Activated CD4-positive, alpha-beta T cell treated with anti-CD3 and anti-CD28 coated beads, Interleukin-2, amount 50 U/mL, for 1 hour (primary cell): ENCODE measurements at places on chromosomes 11 and 22.

DNA sequence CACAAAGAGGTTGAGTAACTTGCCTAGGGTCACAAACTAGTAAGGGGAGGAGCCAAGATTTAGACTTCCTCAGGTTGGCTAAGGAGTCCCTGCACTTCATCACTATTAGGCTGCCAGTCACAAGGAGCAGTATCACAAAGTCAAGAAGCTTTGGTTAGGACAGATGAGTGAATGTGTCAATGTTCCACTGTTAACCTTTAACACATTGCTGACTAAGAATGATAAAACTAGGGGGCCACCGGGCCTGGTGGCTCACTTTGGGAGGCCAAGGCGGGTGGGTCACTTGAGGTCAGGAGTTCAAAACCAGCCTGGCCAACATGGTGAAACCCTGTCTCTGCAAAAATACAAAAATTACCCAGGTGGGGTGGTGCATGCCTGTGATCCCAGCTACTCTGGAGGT, 32.0 kb downstream of the TMEM123 start:
- DNase-seq = no peak

GRCh38 chr22:28788601-28789000, 11.8 kb downstream of the XBP1 start:
- no peak for DNase-seq

DNA sequence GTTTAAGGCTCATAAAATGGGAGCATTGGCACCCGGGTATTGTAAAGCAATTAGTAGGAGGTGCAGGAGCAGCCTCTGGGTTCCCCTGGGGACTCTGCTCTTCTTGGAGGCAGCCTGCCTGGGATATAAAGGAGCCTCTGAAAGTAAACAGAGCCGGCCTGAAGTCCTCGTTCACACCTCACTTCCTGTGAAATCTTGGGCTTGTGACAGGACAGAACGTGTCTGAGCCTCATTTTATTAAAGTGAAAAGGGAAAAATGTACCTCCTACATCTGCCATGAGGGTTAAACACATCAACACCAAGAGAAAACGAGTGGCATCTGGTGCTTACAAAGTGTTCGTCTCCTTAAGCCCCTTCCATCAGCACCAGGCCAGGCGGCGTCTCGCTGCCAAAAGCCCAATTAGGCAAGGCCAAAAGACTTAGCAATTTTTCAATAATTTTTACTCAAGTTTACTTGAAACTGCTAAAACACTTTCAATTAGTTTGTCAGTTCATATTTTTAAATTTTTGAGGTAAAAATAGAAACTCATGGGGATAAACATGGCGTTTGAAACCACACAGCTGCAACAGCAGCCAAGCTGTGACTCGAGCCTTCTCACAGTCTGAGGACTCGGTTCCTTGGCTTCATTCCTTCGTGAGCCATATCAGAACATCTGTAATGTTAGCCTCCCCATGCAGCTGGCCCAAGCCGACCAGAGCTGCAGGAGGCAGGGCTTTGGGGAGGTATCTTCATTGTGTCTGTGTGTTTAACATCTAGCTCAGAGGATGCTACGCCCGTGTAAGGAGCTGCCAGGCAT, 33.6 kb downstream of the MAP6 start:
- no peak for DNase-seq

GRCh38 chr22:39280250-39280649, 35.5 kb upstream of the PDGFB start:
- no peak for DNase-seq

DNA sequence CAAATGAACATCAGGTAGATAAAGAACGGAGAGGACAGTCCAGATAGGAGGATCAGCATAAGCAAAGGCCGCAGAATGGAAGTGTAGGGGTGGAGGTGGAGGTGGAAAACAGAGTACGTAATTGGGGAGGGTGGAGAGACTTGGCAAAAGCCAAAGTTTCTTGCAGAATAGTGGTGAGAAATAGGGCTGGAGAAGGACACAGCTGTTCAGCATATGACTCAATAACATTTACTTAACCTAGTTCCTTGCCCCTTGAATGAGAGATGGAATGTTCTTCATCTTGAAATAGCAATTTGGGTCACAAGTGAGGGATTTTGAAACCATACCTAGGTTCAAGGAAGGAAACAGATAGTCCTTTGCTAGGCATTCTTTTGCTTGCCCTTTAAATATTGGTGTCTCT, 235.9 kb upstream of the ARHGAP20 start:
- no peak for DNase-seq

GRCh38 chr22:47114813-47115517, 352.5 kb downstream of the TBC1D22A start:
- DNase-seq = no peak

DNA sequence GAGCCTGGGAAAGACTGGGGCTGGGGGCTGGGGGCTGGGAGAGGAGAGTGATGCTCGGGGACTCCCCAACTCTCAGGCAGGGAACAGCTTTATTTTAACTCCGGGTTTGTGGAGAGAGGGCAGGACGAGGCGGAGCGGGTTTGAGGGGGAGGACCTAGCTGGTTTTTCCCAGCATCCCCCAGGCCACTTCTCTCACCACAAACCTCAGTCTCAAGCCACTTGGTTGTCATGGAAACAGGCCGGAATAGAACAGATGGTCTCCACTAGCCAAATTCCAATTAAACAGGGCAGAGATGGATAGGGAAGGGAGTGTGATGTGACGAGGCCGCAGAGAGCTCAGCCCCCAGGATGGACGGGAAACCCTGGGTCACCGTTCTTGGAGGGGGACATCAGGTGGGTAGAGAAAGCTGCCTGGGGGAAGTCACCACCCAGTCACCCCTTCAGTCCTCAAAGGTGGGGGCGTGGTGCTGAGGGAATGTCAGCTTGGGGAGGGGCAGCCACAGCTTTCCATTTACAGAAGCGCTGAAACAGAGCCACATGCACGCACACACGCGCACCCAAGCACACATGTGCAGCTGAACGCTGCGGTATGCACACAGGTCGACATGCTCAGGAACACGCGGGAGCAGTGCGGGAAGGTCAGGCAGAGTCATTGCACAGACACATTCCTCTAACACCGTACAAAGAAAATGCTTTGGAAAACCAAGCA, 19.2 kb downstream of the NECTIN1 start:
- no peak for DNase-seq

- no peak for DNase-seq
Measured at GRCh38 chr22:39703928-39704639, 133.5 kb downstream of the CACNA1I start.

DNA sequence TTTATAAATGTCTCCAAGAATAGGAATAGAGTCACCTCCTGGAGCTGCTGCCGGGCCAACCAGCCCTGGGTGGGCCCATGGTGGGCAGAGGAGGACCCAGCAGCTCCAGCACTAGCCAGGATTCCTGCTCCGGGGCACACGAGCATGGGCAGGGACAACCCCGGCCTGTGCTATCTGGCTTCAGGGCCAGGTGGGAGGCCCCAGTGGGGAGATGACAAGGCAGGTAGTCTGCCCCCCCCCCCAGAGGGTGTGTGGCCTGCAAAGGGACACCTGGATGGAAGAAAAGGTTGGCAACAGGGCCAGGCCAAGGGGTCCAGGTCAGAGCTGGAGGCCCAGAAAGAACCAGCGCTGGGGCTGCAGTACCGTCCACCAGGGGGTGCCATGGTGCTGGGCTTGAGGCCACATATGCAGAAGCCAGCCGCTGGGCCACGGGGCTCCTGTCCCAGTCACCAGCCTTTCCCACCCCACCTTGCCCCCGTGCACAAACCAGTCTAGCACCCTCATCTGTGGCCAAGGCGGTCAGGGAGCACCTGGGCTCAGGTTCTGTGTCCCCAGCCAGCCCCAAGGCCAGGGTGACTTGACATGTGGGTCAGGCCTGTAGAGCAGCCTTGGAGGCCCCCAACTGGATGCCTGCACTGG, 3.4 kb downstream of the TSPAN32 start:
- peak; percentile 87 for DNase-seq

GRCh38 chr22:33785283-33785968, 134.8 kb downstream of the LARGE1 start:
- no peak for DNase-seq

DNA sequence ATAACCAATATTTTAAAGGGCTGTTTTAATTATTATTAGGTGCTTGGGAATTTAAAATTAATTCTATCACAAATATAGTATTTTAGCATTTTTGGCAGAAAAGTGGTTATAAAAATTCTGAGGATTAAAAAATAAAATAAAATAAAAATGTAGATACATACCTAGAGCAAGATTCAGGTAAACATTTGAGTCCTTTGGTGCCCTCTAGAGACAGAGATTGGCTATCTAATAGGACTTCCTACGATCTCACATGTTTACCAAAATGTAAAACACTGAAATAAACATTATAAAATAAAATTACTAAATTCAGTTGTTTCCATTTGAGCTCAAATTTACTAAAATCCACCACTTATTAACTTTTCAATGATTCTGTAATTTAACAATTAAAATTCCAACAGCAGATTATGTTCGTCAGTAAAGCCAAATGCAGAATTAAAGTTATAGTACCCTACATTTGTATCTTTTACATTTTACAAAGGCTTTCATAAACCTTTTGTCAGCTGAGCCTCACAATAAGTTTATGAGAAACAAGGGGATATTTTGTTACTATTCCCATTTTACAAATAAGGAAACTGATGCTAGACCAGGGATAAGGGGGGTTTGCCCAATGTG, 27.7 kb downstream of the SLC36A4 start:
- DNase-seq = no peak

DNA sequence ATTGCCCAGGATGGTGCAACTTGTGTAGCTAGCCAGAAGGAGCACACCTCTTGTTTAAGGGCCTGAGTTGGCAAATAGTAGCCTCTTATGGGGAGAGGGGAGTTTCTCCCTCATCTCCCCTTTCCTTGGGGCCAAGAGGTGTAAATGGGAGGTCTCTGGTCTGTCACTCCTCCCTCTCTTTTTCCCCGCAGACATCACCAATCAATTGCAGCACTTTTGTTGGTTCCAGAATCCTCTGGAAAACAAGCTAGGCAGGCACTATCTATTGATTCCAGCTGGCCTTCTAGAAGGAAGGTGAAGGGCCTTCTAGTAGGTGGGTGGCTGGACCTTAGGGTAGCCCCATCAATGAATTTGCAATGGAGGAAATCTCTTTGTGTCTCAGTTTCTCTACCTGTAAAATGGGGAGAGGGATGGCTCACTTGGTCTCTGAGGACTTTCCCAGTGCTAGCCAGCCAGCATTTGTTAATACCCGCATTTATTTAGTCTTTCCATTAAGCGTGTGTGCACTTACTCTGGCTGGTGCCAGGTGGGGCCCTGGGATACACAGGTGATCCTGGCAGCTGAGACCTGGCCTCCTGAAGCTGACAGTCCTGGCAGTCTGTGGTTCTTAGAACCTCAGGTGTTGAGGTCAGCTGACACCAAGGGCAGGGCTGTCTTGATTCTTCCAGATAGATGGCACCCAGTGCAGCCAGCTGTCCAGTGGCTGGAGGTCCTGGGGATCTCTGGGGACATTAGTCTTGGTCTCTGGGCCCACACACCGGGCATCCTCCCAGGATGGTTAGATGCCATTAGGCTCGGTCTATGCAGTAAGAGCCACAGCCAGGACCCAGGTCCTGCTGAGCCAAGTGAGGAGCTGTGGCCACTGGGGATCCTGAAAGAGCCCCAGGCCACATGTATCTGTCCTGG, 51.7 kb downstream of the TSPAN18 start:
- no peak for DNase-seq

GRCh38 chr11:10373340-10373739, 68.5 kb downstream of the ADM start:
- no peak for DNase-seq

- no peak for DNase-seq
Measured at GRCh38 chr11:65560555-65561418, 2.6 kb upstream of the LTBP3 start.

DNA sequence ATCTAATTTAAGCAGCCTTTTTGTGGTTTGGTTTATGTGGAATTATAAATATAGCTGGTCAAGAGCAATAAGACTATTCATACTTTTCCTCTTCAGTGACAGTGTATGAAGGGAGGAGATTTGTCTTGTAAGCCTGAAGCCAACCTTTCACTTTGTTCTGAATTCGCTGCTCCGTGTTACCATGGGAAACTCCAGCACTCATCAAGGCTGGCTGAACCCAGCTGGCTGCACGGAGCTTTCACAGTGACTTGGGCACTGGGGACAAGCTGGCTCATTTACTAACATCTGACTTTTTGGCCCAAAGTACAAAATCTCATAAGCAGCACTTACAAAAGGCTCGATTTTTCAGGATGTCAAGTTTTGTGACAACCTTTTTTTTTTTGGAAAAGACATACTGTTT, 120.4 kb upstream of the GRIA4 start:
- DNase-seq = no peak

DNA sequence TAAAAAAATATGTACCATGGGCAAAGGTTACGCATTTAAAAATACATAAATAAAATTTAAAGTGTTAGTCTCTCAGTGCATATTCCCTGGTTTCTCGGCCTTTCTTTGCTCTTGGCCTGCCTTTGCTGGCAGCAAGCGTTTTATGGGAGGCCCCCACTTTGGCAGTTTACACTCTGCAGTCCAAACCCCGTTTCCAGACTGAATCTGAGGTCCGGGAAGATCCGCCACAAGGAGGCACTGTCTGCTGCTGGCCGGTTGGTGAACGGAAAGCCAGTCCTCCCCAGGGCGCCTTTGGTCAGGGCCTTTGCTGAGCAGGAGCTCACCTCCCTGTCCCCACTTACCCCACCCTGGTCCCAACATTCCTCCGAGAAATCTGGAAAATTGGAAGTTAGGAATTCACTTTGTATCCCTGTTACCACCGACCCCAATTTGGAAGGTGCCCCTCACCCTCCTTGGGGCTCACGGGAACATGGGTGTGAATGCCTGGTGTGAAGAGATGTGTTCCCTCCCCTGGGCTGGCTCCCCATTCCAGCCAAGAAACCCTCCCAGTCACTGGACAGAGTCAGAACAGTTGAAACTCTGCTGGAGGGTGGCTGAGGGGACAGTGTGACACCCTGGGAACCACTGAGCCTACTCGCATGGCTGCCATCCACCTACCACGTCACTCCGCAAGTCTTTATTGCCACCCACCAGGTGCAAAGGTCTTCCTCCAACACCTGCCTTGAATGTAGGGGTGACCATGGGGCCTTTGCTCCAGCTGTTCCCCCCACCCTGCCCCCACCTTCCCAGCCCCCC, 9.4 kb upstream of the SF1 start:
- peak; percentile 70 for DNase-seq

GRCh38 chr11:94741022-94741679, 27.0 kb upstream of the AMOTL1 start:
- no peak for DNase-seq

- no peak for DNase-seq
Measured at GRCh38 chr11:132872211-132872610, 660.1 kb downstream of the OPCML start.

DNA sequence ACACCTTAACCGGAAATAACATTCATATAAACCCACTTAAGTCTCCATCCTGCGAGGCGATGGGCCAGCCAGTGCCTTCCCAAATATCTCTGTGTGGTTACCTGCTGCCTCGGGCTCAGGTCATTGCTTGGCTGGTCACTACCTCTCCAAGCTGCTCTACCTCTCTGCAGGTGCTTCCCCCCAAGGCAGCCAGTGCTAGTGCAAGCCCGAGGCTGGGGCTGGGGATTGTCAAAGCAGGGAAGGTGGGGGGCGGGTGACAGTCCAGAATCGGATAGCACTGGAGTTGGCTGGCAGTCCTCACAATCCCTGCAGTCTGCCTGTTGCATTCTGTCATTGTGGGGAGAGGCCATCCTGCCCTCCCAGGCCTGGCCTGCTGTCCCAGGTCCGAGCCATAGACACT, 11.1 kb downstream of the MCHR1 start:
- DNase-seq = no peak

- DNase-seq = no peak
Measured at GRCh38 chr11:14614091-14614622, 29.4 kb upstream of the PDE3B start.
